ENCODE measurements at places on chromosomes 5 and 9.

- DNase-seq = no peak
Measured at GRCh38 chr9:76018235-76018634, 127.8 kb downstream of the PCSK5 start.

GRCh38 chr9:757246-757881 is 84.1 kb upstream of the DMRT1 start:
- DNase-seq = no peak

DNA sequence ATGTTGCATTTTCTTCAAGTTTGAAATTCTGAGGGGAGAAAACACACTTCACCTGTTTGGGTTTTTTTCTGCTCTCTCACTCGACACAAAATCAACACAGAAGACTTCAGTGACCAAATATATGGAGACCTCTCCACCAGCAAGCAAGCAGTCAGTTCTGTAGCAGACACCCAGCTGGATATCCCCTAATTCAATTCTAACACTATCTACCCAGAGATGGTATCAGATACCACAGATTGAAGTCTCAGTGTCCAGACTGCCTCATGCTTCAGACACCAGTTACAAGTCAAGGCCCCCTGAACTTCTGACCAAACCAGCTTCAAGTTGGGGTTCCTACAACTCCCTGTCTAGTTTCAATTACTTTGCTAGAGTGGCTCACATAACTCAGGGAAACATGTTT is 97.8 kb downstream of the INVS start:
- no peak for DNase-seq

- no peak for DNase-seq
Measured at GRCh38 chr5:5298068-5298633, 124.3 kb upstream of the ICE1 start.

- DNase-seq = no peak
Measured at GRCh38 chr5:58544926-58545325, 37.9 kb upstream of the RAB3C start.

- no peak for DNase-seq
Measured at GRCh38 chr5:92435781-92436180, 1052.7 kb upstream of the ARRDC3 start.

DNA sequence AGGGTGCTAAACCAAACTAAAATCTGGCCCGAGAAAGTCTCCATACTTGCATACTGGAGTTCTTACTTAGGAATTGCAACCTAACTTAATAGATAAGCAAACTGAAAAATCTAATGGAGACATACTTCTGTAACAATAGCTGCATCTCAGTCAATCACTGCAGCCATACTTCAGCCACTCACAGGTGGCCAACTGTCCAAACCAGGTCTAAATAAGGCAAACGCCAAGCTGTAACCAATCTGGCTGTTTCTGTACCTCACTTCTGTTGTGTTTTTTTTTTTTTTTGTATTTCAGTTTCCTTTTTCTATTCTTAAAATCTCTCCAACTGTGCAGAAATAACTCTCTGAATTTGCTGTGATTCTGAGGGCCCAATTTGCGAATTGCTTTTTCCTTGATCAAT is 4.4 kb upstream of the NDUFB6 start:
- DNase-seq = no peak

DNA sequence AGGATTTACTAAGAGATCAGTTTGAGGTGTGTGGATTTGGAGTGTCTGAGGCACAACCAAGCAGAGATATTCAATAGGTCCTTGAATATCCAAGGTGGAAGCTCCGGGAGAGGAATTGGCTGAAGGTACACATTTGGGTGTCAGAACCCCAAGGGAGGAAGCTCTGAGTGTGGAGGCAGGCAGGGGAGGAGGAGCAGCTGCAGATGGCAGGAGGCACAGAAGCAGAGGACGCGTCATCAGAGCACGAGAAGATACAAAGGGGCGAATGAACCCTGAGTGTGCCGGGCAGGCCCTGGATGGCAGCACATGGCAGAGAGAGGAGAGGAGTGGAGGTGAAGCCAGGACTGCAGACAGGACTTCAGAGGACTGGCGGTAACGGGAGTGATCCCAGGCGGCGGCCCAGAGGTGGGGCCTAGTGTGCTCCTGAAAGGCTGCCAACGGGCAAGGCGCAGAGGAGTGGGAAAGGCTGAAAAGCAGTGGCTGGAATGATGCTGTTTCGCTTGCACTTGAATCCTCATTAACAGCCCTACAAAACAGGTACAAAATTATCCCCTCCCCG is 179.8 kb downstream of the FANCC start:
- no peak for DNase-seq

DNA sequence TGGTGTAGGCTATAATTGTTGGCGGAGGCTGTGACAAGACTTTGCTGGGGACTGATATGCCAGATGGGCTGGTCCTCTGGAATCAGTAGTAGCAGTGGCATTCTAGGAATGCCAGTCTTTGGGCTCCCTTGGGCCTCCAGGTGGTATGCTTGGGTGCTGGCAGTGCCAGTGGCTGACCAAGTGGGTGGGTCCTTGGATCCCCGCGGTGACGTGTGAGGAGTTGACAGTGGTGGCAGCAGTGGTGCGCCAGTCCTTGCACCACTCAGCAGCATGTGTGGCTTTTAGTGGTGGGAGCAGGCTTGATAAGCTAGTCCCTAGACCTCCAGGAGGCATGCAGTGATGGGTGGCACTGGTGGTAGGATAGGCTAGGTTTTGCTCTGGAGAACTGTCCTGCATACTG is 63.9 kb downstream of the UNC13B start:
- DNase-seq = no peak

DNA sequence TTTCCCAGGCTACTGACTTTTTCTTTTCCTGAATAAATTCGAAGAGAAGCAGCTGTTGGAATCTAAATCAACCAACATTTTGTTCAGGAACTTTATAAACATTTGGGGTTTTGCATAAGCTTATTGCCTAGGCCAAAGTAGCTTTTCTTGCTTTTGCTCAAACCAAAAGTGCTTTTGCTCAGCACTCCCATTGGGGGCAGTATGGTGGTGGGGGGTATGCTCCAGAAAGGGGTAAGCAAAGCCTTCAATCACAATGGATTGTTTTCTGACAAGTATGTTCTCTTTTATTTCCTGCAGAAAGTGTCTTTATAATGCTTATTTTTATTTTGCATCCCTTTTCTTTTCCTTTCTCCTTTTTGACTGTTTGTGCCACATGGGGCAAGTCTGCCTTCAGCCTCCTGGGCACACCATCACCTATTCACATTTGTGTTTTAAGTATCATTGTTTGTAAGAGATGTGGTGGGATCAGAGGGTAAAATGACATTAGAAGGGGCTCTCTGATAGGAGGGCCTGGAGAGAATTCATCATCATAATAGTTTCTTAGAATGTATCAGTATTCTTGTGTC is 86.0 kb downstream of the PRDM6 start:
- no peak for DNase-seq

DNA sequence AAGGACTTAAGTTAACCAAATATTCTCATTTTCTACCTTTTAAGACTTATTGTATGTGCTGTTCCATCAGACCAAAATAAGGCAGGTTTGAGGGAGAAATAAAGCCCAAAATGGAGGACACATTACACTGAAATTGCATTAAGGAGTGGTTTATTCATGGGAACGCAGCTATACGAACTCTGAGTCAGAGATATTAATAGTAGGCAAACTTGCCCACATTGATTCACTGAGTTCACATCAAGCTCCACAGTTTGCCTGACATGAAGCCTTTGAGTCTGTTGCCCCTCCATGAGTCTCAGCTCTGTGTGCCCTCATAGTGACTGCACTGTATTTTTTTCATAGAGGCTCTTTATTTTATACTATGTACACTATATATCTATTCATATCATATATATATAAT is 135.0 kb upstream of the SNX2 start:
- no peak for DNase-seq

GRCh38 chr9:32839013-32839885 is 55.9 kb downstream of the TMEM215 start:
- no peak for DNase-seq

DNA sequence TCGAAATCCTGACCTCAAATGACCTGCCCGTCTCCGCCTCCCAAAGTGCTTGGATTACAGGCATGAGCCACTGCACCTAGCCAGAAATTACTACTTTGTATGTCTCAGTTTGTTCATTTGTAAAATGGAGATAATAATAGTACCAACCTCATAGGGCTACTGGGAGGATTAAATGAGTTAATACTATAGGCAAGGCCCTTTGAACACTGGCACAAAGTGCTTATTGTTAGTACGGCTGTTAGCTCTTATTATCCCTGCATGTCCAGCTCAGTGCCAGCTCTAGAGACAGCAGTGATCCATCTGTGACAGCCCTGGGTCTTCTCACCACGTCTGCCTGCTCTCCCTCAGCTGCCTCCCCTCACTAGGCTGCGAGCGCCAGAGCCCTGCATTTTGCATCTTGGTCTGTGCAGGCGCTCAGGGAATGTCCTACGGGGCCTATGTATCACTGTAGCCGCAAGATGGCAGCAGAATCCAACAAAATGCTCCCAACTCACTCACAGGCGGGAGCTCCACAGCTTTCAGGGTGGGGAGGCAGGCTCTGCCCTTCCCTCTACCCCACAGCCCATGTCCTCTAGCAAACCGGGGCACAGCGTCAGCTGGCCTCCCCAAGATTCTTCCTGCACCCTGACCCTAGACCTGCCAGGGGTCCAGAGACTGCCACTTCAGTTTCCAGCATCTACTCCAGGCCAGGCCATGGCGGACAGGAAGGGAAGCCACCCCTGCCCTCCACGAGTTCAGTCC is 17.7 kb upstream of the AKNA start:
- DNase-seq = peak; percentile 94

DNA sequence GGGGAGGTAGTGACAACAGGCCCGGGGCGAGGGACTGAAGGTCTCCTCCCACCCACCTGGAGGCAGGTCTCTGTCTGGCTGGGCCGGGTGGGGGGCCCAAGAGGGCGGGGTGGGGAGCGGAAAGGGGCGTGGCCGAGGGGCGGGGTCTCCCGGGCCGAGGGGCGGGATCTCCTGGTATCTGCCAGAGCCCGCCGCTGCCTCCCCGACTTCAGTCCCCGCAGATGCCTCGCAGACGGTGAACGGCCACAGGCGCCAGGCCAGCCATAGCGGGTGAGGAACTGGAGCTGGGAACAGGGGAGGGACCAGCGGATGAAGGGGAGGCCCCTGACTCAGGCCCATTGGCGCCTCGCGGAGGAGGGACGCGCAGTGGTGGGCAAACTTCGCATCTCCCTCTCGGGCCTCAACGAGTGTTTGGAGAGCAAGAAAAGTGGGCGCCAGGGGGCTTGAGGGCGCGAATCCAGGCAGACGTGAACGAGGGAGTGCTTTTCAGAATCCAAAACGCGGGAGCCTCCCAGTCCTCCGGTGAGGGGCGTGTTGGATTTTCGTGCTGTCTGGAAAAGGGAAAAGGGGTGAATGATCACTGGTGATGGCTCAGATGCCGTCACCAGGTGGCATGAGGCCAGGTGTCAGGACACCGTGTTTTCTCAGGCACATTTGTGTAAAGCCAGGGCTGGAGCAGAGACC is at the start of gene ADGRD2:
TSS of gene ADGRD2 (plus strand) at position 211 of the 684 bp plus-strand sequence. CDS start 1,216 bp downstream, outside the sequence.
- peak; percentile 40 for DNase-seq

GRCh38 chr9:77714077-77714549 is 66.0 kb upstream of the GNA14 start:
- DNase-seq = no peak

- no peak for DNase-seq
Measured at GRCh38 chr9:129513282-129513681, 107.6 kb downstream of the C9orf50 start.

DNA sequence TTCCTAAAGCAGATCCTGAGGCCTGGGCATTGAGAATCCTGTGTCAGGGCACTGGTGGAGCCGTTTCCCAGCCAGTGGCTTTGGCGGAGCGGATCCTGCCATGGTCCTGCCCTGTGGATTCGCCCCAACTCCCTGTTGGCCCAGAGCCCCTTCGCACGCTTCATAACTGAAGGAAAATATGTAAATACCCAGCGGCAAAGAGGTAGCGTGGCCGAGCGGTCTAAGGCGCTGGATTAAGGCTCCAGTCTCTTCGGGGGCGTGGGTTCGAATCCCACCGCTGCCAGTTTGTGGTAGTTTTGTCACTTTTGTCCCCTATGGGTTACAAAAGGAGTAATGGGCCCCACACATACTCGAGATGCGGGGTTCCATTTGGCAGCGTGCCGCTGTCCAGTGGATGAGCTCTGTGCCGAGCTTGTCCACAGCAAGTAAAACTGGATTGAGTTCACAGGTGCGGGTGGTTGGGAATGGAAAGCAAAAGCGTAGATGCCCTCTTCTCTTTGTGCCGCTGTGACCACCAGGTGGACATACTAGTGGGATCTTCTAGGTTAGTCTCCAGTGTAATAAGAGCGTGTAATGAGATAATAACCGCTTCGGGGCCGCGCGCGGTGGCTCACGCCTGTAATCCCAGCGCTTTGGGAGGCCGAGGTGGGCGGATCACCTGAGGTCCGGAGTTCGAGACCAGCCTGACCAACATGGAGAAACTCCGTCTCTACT is 17.3 kb downstream of the TRIM7 start:
- peak; percentile 67 for DNase-seq

- DNase-seq = no peak
Measured at GRCh38 chr5:141641634-141642267, 5.0 kb downstream of the RELL2 start.

- no peak for DNase-seq
Measured at GRCh38 chr5:131983244-131983771, 28.1 kb downstream of the ACSL6 start.

DNA sequence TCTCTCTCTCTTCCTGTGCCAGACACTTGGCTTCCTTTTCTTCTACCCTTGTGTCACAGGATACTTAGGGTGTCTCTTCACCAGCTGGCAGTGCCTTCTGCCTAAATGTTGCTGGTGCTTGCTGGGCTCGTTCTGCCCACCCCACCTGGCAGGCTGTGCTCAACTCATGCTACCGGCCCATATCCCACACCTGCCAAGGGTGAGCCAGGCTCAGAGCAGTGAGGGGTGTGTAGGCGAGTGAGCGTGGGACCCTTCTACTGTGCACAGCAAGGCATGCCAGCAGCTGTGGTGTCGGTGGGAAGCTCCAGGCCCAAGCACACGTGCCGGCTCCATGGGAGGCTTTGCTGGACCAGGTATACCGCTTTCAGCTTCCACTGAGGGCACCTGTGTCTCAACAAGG is 1626.7 kb upstream of the ACO1 start:
- DNase-seq = peak; percentile 62

- peak; percentile 25 for DNase-seq
Measured at GRCh38 chr5:97425511-97425910, 242.5 kb upstream of the RIOK2 start.

DNA sequence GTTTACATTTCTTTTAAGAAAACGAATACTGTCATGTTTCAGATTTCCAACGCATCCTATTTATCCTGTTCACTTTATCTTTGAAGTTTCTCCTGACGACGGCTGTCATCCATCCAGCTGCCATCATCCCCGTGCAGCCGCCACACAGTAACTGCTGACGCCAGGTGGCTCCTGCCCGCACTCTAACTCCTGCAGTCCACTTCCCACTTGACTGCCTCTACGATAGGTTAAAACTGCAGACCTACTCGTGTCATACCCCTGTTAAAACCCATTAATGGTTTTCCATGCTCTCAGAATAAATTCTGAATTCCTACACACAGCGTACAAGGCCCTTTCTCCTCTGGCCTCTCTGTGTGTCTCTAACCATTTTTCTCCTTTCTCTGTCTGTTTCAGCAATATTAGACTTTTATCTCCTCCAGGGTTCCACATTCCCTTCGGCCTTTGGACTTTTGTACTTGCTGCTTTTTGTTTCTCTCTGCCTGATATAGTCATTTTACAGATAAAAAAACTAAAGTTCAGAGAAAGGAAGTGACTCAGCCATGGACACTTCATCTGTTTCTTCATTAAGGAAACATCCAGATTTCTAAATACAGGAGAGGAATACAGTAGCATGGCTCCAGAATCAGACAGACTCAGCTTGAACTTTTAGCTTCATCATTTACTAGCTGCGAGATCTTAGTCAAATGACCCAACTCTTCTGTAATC is 84.9 kb downstream of the ADAMTS12 start:
- no peak for DNase-seq

- no peak for DNase-seq
Measured at GRCh38 chr5:101539315-101539714, 636.2 kb upstream of the ST8SIA4 start.

Measured in posterior cingulate gyrus (tissue), 11 donors.